ENCODE measurements at places on chromosomes 5 and 9. TPM values are rescaled to one million over a fixed set of nuclear protein-coding genes. Genes with fewer than 3 reads are reported as not detected.

GRCh38 chr5:179766021-179766725, 27.6 kb upstream of the LTC4S start:
- no peak for DNase-seq

GRCh38 chr9:33124751-33125381, 42.3 kb downstream of the B4GALT1 start:
- DNase-seq = no peak

- no peak for DNase-seq
Measured at GRCh38 chr5:72692651-72693442, 123.6 kb upstream of the TNPO1 start.

- DNase-seq = no peak
Measured at GRCh38 chr5:20618340-20618739, 630.3 kb upstream of the CDH18 start.

DNA sequence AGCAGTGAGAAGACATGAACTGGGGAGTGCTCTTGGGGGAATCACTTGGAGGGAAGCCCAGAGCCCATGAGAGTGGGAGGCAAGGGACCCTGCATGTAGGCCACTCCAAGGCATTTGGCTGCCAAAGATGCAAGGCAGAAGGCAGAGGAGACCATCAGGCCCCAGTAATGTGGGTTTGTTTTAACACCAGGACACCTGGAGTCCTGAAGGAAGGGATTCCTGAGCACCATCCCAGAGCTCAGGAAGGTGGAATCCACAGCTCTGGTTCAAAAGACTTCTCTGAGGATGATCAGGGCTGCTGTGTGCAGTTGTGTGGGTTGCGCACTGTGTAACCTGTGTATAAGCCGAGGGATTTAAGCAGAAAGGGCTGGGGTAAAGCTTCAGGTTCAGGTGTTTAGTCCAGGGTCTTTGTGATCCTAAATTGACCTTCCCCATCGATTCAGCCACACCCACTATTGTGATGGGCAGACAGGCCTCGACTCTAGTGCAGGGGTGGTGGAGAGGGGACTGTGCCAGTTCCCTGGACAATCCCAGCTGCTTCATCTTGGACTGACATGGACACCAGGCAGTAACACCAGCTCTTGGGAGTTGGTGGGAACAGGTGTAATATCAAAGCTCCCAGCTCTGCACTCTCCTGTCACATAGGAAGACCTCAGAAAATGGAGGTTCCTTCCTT, 11.0 kb downstream of the B4GALT7 start:
- no peak for DNase-seq

SHROOM1 gene
- polyA plus RNA-seq = 9.0 TPM

- no peak for DNase-seq
Measured at GRCh38 chr9:87587356-87587745, 89.7 kb downstream of the DAPK1 start.

FOXD4L5 gene
- 0.24 TPM for polyA plus RNA-seq

DNA sequence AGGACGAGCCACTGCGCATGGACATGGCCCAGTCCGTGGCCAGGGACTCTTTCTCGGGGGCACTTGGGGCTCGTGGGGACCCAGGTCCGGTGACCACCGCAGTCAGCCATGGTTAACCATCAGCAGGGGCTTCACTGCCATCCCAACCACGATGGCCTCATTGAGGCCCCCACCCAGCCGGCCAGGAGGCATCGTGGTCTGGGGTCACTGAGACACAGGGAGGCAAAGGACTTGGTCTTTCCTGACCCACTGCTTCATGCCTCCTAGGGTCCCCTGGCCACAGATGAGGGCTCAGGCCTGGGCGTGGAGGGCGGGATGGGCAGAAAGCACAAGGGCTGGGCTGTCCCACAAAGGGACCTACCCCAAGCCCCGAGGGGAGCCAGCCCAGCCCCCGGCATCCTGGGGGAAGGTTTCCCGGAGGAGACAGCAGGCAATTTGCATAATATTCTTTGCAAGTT, 6.6 kb downstream of the NACC2 start:
- no peak for DNase-seq

DNA sequence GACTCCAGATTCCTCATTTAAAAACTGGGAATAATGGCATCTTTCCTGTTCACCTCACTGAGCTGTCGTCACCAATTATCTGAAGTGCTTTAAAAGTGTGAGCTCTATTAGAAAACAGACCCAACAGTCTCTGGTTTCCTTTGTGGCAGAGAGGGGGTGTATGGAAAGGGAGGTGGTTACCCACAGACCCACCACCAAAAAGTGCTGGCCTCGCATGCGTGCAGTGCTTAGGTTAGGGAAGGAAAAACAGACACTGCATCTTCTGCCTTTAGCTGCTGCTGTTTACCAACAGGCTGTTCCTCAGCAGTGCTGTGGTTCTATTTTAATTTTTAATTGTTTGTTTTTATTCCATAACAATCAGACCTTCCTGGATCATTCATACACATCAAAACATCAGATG, 249.6 kb downstream of the PIK3R1 start:
- DNase-seq = no peak

DNA sequence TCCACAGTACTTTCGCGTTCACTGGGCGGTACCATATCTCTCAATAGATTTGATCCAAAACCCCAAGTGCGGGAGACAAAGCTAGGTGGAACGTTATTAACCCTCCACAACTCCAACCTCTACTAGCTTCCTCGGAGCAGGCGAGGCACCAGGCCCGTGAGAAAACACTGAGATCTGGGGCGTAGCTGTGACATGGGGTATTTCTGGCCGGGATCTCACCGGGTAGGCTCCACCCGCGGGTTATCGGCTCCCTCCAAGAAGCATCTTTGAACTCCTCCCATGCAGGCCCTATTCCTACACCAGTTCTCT, 350 bp upstream of the SLC25A46 start:
- peak; percentile 61 for DNase-seq

DNA sequence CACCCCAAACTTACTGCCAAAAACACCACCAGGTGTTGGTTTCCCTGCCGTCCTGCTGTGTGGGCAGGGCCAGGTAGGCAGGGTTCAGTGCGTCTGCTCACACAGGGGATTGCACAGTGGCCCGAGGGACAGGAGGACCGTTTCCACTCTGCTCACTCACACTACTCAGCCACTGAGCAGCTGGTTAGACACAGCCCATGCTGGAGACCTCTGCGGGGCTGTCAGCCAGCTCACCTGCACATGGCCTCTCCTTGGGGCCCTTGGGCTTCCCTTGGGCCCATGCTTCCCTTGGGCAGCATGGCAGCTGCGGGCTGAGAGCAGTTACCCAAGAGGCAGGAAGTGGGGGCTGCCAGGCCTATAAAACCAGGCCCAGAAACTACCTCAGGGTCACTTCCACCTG, 79.0 kb downstream of the SYK start:
- DNase-seq = no peak

SPATA31E1 gene
- polyA plus RNA-seq = 0.04 TPM

FAM221B gene
- polyA plus RNA-seq = 0.90 TPM

CCT5 gene
- polyA plus RNA-seq = 187 TPM

VAV2 gene
- 37.3 TPM for polyA plus RNA-seq

GRCh38 chr9:89457376-89457855, 40.5 kb downstream of the SEMA4D start:
- DNase-seq = no peak

DNA sequence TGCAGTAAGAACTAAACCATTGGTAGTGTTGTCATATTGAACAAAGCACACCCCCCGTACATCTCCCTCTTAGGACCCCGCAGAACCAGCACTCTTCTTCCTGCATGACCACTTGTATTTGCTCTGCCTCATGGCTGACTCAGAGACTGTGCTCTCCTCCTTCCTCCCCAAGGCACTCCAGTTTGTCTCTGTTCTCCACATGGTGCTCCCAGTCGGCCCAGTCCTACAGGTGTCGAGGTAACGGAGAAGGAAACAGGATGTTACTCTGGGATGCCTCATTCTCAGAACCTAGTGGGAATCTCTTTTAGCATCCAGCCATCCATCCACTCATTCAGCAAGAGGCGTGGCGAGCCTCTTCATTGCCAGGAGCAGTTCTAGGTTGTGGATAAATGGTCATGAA, 97.0 kb upstream of the NIPAL4 start:
- DNase-seq = no peak

DNA sequence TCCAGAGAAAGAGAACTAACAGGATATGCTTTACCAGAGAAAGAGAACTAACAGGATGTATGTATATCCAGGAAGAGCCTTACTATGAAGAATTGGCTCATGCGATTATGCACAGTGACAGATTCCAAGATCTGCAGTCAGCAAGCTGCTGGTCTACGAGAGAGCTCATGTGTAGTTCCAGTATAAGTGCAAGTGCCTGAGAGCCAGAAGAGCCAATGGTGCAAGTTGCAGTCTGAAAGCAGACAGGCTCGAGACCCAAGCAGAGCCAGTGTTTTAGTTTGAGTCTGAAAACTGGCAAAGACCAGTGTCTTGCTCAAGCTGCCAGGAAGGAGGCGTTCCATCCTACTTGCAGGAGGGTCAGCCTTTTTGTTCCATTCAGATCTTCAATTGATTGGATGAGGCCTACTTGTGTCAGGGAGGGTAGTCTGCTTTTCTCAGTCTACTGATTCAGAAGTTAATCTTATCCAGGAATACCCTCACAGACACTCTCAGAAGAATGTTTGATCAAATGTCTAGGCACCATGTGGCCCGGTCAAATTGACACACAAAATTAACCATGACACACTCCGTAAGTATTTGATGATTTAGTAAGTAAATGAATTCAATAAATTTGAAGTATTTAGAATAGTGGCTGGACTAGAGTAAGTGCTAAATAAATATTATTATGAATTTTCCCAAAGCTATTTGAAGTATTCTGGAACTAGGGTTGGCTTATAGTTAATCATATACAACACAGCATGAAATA, 372.1 kb upstream of the SGCD start:
- peak; percentile 3 for DNase-seq

DNA sequence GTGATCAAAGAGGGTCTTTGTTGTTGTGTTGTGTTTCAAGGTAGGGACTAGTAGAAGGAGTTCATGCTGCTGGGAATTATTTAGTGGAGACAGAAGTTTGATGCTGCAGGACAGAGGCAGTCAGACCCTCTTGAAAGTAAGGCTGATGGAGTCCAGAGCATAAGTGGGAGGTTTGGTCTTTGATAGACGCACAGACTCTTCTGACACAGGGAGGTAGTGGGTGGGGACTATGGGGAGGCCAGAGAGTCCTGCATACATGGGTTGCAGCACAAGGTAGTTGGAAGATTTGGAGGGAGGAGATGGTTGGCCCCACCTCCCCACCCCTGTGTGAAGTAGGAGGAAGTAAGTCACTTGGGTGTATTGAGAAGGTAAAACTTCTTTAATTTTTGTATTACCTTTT, 2.4 kb upstream of the CCDC112 start:
- no peak for DNase-seq

- DNase-seq = peak; percentile 58
Measured at GRCh38 chr9:33130961-33131789, 36.0 kb downstream of the B4GALT1 start.

ZNF883 gene
- 7.2 TPM for polyA plus RNA-seq

DNA sequence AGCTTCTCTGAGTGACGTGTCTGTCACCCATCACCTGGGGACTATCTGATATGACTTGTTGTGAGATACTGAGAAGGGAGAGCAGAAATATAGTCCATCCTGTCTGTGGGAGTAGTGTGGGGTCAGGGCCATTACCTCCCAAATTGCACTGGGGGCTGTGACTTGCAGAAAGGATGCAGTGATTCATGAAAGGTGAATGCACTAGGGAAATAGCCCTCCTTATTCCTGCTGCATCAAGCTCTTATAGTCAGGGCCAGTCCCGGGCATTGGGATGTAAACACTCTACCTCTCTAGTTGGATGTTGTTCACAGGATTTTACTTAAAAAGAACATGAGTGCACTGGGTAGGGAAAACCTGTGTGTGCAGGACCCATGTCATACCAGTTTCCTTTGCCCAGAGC, 124.8 kb downstream of the STK32A start:
- DNase-seq = no peak

CD180 gene
- 1.1 TPM for polyA plus RNA-seq

GRCh38 chr5:178473854-178474253, 116.3 kb downstream of the COL23A1 start:
- no peak for DNase-seq

- no peak for DNase-seq
Measured at GRCh38 chr9:75418518-75418917, 330.2 kb downstream of the OSTF1 start.

DNA sequence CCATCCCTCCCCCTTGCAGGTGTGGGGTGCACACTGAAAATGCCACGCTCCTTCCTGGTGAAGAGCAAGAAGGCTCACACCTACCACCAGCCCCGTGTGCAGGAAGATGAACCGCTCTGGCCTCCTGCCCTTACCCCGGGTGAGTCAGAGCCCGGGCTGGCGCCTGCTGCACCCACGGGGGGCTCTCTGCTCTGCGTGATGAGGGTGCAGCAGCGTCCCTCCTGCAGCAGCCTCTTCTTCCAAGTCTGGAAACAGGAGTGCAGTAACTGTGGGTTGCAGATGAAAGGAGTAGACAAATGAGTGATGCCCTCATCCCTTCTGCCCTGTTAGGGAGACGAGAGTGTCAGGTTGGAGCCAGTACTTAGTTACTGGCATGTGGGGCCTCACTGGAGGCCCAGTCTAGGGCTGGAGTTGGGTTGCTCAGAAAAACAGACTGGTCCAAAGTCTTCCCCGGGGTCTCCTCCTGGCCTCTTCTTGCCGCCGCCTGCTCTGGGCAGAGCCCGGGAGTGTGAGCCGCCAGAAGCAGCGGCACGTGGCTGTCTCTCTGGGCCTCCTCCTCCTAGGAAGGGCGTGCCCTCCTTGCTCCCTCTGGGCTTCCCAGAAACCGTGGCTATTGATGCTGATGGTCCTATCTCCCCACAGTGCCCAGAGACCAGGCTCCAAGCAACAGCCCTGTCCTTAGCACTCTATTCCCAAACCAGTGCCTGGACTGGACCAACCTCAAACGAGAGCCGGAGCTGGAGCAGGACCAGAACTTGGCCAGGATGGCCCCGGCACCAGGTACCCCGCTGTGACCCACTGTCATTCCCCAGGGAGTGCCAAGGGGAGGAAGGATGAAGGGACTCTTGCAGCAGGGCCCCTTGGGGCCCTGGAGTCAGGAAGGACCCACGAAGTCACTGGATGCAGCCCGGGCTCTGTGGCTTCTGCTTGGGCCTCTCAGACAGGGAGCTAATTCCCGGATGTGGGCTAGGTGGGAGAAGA, 8.4 kb downstream of the GFI1B start:
- no peak for DNase-seq

ROPN1L gene
- 8.2 TPM for polyA plus RNA-seq

DNA sequence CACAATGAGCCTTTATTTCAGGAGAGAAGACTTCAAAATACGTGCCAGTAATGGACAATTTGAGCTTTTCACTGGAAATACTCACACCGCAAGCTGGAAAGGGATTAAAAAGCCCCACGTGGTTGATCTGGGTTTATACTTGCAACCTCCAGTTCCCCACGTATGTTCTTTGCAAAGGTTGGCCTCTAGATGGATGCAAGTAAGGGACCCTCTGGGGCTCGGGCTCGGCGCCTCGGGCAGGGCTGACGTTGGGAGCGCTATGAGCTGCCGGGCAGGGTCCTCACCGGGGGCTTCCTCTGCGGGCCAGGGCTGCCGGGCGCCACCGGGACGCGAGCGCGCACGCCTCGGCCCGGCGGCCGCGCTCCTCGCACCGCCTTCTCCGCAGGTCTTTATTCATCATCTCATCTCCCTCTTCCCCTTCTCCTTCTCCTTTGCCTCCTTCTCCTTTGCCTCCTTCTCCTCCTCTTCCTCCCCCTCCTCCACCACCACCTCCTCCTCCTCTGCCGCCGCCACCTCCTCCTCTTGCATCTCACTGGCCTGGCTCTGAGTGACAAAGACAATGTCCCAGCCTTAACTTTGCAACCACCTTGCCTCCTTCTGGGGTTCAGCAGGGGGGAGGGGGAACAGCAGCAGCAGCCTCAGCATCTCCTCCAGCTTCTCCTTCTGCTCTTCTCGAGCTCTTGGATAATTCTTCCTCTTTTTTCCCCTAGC, 701 bp upstream of the ZNF462 start:
- peak; percentile 61 for DNase-seq

RNF180 gene
- 9.7 TPM for polyA plus RNA-seq

CMYA5 gene
- 14.7 TPM for polyA plus RNA-seq

PCDHA8 gene
- polyA plus RNA-seq = 0.14 TPM

GRCh38 chr9:34687276-34688030, 3.6 kb downstream of the CCL19 start:
- no peak for DNase-seq

Measured in left lung (tissue), 14 donors.